Naive thymus-derived CD4-positive, alpha-beta T cell (primary cell): ENCODE measurements at places on chromosomes 16 and 17. TPM values are rescaled to one million over a fixed set of nuclear protein-coding genes. Genes with fewer than 3 reads are reported as not detected.

ACE gene
- polyA plus RNA-seq, result not detected

GJC1 gene
- not detected for polyA plus RNA-seq

LCAT gene
- 0.33 TPM for polyA plus RNA-seq

HS3ST3B1 gene
- polyA plus RNA-seq, result 12.2 TPM

KRTAP4-4 gene
- polyA plus RNA-seq, result not detected

SPN gene
- 183 TPM for polyA plus RNA-seq

KRT20 gene
- not detected for polyA plus RNA-seq

ABCA10 gene
- polyA plus RNA-seq, result not detected
